Stimulated activated CD8-positive, alpha-beta memory T cell treated with anti-CD3 and anti-CD28 coated beads, Interleukin-15, amount 100 ng/mL, for 1 hour (primary cell): ENCODE measurements at places on chromosomes 7 and 10.

DNA sequence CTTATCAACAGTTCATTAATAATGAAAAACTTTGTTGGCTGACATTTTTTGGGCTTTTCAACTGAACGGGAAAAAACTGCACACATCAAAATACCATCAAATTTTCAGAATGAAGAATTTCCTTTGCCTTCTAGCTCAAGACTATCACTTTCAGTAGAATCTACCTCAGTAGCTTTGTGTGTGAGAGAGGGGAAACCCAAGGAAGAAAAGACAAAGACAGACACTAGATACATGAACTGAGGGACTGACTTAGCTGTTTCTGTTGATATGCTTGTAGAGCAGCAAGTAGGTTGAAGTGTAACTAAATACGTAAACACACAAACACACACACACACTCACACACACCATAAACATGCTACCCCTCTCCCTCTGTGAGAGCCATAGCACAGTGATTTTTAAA, 257.1 kb downstream of the CDK14 start:
- no peak for DNase-seq

GRCh38 chr7:42698600-42699374, 213.1 kb downstream of the C7orf25 start:
- DNase-seq = no peak

- DNase-seq = no peak
Observed at GRCh38 chr7:113137241-113137640, 18.9 kb upstream of the SMIM30 start.

DNA sequence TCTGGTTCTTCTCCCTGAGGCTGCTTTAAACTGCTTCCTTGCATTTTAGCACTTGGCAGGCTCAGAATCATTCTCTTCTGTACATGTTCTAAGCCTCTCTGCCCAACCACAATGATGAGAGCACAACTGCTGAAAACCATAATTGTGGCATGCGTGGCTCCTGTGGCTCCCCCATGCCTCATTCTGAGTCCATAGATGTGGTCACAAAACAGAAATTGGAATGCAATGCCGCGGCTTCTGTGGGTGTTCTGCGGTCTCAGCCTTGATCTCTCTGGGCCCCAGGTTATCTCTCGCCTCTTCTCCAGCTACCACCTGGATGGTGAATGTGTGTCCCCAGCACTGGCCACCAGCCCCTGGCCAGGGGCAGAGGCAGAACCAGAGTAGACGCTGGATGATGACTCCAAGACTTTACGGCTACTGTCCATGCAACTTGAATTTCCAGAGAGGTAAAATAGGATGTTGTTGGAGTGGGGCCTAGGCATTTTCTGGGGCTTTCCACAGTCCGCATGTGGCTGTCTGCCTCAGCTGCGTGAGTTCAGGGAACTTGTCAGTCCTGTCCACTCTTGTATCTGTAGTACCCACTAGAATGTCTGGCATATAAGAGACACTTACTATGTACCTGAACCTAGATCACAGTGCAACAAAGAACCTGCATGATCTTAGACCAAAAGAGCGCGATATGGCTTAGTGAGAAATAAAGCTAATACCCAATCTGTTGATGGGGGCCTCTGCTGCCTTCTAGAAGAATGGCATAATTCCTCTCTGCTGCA, 52.4 kb upstream of the ADRB1 start:
- DNase-seq = no peak
